NCI-H2081 treated with DMSO at 0.1 percent for 48 hours (cell line): ENCODE measurements at places on chromosomes 16 and 17.

GRCh38 chr17:57174591-57174990, 81.7 kb upstream of the MSI2 start:
- DNase-seq = no peak

GRCh38 chr17:81920612-81921536, 2.9 kb upstream of the SIRT7 start:
- no peak for DNase-seq

GRCh38 chr16:22814711-22815105, 746 bp downstream of the HS3ST2 start:
- no peak for DNase-seq

DNA sequence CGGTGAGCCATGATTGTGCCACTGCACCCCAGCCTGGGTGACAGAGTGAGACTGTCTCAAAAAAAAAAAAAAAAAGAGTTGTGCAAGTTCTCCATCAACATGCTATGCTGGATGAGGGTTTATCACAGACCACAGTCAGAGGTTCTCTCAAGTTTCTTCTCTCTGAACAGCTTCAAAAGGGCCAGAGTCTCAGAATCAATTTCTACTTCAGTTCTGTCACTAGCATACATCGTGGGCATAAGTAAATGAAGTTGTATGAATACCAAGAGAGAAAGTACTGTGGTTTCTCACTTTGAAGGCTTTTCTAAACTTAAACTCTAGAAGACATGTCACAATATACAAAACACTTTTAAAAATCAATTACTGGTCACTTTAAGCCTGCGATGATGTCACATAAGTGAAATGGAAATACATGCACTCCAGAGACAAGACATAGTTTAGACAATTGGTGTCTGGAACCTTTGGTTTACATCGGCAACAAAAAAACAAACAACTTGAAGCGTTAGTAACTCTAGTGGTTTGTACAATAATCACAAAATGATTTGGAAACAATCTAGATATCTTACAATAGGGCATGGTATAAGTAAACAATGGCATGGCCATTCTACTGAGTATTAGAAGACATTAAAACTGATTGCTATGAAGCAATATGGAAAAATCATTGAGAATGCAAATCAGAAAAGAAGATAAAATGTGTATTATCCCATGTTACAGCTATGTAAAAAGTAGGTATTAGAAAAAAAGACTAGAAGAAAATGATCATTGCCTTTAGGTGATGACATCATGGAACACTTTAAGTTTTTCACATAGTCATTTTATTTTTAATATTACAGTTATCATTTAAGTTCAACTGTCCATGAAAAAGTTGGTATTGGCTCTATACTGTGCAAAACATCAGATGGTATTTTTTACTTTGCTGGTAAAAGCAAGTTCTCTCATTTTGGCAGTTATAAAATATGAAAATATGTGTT, 232.3 kb downstream of the ZFHX3 start:
- no peak for DNase-seq

DNA sequence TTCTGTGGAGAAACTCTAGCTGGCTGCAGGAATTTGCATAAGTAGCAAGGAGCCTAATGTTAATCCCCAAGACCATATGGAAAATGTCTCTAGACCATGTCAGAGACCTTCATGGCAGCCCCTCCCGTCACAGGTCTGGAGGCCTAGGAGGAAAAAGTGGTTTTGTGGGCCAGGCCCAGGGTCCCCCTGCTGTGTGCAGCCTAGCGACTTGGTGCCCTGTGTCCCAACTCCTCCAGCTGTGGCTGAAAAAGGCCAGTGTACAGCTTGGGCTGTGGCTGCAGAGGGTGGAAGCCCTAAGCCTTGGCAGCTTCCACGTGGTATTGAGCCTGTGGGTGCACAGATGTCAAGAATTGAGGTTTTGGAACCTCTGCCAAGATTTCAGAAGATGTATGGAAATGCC, 306.9 kb upstream of the CA10 start:
- no peak for DNase-seq

GRCh38 chr17:4175921-4176807, 33.2 kb downstream of the CYB5D2 start:
- DNase-seq = no peak

DNA sequence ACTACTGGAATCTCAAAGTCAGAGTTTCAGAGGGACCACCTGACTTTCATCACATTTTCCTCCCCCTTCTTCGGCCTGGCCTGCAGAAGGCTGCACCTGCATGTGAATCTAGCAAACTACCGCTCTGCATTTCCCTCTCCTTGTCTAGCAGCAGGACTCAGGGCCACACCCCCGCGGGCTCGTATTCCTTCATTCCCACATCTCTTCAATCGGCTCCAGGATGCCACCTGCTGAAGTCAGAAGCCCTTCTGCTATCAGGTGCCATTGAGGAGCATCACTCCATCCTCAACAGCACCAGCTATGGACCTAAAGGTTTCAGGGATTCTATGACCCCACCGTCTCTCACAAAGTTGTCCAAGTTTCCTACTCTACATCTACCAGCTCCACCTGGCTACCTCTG, 169.5 kb downstream of the VPS53 start:
- no peak for DNase-seq

- no peak for DNase-seq
Observed at GRCh38 chr16:62137996-62138395, 101.8 kb upstream of the CDH8 start.

DNA sequence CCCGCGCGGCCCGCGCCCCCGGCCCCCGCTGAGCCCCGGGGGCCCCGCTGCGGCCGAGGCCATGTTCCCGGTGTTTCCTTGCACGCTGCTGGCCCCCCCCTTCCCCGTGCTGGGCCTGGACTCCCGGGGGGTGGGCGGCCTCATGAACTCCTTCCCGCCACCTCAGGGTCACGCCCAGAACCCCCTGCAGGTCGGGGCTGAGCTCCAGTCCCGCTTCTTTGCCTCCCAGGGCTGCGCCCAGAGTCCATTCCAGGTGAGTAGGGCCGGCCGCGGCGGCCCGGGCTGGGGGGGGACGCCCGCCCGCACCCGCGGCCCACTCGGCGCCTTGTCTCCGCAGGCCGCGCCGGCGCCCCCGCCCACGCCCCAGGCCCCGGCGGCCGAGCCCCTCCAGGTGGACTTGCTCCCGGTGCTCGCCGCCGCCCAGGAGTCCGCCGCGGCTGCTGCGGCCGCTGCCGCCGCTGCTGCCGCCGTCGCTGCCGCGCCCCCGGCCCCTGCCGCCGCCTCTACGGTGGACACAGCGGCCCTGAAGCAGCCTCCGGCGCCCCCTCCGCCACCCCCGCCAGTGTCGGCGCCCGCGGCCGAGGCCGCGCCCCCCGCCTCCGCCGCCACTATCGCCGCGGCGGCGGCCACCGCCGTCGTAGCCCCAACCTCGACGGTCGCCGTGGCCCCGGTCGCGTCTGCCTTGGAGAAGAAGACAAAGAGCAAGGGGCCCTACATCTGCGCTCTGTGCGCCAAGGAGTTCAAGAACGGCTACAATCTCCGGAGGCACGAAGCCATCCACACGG, 504 bp downstream of the MAZ start:
- DNase-seq = no peak

DNA sequence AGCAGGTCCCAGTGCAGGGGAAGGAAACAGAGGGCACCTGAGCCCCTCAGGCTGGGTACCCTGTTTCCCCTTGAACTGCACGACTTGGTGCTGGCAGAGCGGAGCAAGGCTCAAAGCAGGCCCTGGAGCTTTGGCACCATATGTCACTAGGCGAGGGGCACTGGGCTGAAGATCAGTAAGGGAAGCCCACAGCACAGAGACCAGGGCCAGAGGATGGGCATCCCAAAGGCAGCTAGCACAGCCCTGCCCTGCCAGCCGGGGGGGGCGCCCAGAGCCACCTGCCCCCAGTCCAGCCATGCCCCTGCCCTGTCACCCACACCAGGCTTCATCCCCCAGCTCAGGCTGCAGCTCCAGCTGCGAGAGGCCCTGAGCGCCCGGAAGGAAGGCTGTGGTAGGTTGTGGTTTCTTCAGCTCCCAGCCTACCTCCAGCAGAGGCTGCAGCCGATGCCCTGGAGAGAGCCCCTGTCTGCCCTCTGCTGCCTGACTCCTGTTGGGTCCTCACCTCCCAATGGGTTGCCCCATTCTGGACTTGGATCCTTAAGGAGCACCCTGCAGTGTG, 10.9 kb downstream of the NHERF1 start:
- DNase-seq = no peak

GRCh38 chr17:82882715-82883418, 43.0 kb upstream of the ZNF750 start:
- no peak for DNase-seq
